ENCODE measurements at places on chromosomes 6 and 20.

- DNase-seq = no peak
Measured at GRCh38 chr6:22421198-22421597, 124.4 kb upstream of the PRL start.

GRCh38 chr6:109606359-109606758, 84.6 kb downstream of the AK9 start:
- DNase-seq = no peak

- no peak for DNase-seq
Measured at GRCh38 chr6:148776321-148777308, 29.8 kb downstream of the UST start.

DNA sequence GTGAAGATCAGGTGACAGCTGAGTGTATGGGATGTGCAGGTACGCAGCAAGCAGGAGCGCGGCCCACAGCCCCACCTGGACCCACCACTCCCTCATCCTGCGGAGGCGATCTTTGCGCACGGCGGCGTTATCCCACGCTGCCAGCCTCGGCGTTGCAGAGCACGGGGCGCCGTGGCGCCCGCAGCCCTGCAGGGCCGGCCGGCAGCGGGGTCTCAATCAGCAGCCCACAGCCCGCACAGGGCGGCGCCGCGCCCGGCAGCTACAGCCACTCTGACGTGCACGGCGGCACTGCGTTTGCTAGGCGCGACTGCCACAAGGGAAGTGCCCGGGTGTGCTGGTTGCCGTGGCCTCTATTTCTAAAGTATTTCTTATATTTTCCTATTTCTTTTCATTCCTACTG, 46.9 kb downstream of the LAMA2 start:
- DNase-seq = no peak

GRCh38 chr20:41375846-41376245, 9.2 kb upstream of the EMILIN3 start:
- no peak for DNase-seq

DNA sequence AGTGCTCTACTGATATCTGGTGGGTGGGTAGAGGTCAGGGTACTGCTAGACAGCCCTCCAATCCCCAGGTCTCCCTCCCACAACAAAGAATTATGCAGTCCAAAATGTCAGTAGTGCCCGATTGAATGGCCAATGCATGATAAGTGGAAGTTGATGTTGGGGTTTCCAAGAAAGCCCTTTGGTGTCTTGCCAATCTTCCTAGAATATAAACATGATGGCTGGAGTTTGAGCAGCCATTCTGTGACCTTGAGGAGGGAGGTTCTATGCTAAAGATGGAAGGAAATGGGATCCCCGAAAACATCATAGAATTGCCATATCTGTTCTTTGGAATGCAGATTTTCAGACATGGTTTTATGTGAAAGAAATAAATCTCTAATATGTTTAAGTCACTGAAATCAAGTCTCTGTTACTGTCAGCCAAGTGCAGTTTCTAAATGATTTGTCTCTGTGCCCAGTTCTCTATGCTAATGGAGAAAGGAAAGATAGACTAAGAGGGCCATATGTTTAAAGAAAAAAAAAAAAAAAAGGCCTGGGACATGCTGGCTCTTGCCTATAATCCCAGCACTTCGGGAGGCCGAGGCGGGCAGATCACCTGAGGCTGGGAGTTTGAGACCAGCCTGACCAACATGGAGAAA, 32.8 kb upstream of the PTPN1 start:
- no peak for DNase-seq

DNA sequence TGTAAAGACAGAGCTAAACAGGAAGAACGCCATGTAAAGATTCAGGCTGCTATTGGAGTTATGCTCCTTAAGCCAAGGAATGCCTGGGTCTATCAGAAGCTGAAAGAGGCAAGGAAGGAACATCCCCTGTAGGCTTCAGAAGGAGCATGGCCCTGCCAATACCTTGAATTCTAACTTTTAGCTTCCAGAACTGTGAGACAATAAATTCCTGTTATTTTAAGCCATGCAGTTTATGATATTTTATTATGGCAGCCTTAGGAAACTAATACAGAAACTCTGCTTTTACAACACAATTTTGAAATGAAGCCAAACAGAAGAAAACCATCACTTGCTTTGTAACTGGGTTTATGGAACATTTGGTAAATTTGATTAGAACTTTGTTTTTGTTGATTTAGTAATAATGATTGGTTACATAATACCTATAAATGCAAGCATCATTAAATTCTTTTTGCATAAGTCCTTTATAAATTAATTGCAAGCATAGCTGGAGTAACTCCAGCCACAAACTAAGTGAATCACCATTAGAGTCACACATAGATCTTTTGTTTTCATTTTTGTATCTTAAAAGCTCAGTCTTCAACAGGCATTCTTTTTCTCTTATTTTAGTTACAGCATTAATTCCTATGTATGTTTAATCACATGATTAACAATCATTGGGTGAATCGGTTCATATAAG, 33.5 kb upstream of the TSPYL1 start:
- no peak for DNase-seq

DNA sequence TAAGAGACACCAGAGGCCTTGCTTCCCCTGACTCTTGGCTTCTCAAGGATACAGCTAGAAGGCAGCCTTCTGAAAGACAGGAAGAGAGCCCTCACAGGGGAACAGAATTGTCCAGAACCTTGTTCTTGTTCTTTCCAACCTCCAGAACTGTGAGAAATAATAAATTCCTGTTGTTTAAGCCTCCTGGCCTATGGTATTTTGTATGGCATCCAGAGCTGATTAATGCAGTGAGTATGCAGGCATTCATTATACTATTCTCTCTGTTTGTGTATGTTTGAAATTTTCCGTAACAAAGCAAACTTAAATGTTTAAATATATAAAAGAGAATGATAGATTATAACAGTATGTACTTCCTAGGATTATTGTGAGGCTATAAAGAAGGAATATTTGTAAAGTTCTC, 903.4 kb upstream of the FLRT3 start:
- DNase-seq = no peak

GRCh38 chr6:164069350-164069990, 655.0 kb downstream of the QKI start:
- no peak for DNase-seq

GRCh38 chr20:63532449-63532971, 4.7 kb downstream of the PTK6 start:
- no peak for DNase-seq

DNA sequence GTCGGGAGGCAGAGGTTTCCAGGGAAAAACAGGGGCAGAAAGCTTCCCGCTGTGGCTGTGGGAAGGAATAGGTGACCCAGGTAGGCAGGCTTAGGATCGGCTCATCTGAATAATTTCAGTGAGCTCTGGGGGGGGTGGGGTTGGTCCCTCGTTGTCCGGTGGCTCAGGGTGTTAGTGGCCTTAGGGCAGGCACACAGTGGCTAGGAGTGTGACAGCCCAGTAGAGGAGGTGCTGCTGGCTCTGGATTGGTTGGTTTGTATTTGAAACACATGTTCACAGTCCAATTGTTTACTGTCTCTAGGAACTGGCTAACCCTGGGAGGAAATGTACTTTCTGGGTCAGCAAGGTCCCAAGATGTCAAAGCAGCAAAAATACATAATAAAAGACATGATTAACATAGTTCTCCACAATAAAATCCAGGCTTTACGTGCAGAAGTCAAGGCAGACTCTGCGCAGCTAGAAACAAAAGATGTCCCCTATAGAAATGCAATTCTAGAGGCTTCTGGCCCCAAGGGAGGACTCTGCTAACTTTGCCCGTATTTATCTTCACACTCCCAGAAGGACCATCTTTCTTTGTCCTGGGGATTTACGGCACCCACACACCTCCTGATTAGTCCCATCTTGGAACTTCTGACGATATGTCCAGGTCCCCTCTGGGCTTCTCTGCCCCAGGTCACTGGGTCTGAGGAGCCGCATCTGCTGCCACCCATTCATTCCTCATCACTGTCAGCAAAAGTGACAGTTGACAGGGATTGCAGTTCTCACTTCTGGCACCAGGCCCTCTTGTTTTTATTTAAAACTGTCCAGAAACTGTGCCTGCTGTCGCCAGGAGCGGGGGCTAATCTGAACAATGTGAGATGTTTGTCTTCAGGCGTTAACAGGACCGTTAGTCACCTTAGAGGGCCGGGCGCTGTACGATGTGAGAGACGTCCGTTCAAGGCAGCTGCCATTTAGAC, 18.7 kb downstream of the MOCS3 start:
- DNase-seq = no peak

GRCh38 chr6:129978148-129978916, 40.0 kb upstream of the L3MBTL3 start:
- no peak for DNase-seq

- DNase-seq = peak; percentile 44
Measured at GRCh38 chr6:157235600-157236039, 87.7 kb downstream of the TMEM242 start.
